ENCODE measurements at places on chromosomes 5 and 9.
A peak's percentile ranks its signal among the peaks of the same experiment; 100 is the strongest.

GRCh38 chr5:6601271-6601670, 31.6 kb downstream of the NSUN2 start:
- DNase-seq = no peak

GRCh38 chr5:95664204-95664786, 17.7 kb downstream of the RFESD start:
- DNase-seq = no peak

GRCh38 chr5:137399911-137400310, 99.2 kb downstream of the SPOCK1 start:
- no peak for DNase-seq

GRCh38 chr5:117686926-117687325, 1112.3 kb upstream of the SEMA6A start:
- DNase-seq = no peak

- DNase-seq = peak; percentile 90
Measured at GRCh38 chr9:126146254-126147145, 180.1 kb upstream of the MVB12B start.

- DNase-seq = no peak
Measured at GRCh38 chr5:138180183-138180782, 1.4 kb downstream of the KIF20A start.

- no peak for DNase-seq
Measured at GRCh38 chr5:108637134-108637533, 110.6 kb upstream of the FER start.

- no peak for DNase-seq
Measured at GRCh38 chr5:111733571-111733970, 23.4 kb downstream of the NREP start.

- no peak for DNase-seq
Measured at GRCh38 chr5:110054240-110054639, 364.5 kb downstream of the MAN2A1 start.

DNA sequence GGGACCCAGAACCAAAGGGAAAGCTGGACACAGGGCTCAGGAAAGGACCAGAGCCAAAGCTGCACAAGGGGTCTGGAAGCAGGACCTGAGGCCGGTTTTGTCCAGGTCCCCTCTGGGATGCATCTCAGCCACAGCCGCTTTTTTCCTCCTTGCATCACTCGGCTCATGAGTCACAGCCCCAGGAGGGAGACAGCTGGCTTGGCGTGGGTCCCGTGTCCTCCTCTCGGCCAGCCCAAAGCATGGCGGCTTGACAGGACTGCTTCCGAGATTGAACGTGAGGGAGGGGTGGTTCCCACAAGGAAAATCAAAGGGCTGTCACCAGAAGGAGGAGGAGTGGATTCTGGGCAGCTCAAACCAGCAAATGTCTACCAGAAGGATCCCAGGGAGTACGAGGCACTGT, 56.7 kb upstream of the CPLX2 start:
- DNase-seq = no peak

DNA sequence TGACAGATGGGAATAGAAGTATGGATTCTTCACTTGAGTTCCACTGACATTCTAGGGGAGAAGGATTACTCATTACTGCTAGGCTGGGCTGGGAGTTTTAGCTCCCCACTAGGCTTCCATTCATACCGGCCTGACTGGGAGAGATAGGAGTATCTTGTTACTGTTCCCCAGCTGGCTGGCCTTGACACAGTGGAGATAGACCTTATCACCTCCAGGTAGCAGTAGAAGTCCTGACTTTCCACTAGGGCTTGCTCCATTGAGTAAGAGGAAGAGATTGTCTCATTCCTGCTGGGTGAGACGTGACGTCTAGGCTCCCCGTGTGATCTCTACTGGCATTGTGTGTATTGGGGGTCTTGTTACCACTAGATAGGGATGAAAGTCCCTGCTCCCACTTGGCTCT, 156.4 kb downstream of the CACNA1B start:
- DNase-seq = no peak

GRCh38 chr5:10262995-10263394, 12.9 kb downstream of the CCT5 start:
- no peak for DNase-seq

- no peak for DNase-seq
Measured at GRCh38 chr9:89058906-89059305, 67.6 kb downstream of the S1PR3 start.

DNA sequence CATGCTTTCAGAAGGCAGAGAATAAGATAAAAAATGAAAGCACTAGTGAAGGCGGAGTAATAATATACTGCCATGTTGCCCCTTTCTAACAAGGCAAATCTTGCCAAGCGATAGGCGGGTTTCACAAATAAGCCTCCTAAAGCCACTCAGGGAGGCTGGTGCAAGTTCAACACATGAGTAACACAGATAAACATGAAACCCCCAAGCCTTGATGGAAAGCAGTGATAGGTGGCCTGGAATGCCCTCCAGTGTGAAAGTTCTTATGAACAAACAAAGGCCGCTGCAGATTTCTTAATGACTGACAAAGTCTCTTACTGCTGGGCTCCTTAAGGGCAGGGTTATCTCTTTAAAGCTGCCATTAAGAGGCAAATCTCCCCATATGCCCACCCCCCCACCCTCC, 154.7 kb downstream of the ZDHHC21 start:
- no peak for DNase-seq

DNA sequence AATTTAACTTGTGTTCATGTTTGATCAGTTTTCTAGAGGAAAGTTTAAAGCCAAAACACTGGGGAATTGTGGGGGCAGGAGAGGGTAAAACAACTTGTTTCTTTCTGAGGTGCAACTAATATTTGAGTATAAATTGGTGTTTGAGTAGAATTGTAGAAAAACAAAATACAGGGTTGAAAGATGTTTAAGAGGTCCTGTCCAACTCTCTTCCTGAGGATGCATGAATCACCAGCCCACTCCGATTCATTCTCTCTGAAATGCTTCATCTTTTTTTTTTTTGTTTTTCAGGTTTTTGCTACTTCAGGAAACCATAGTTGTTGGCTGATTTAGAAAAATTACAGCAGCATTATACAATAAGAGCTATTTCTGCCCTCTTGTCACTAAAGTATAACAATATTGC, 42.4 kb upstream of the TMC1 start:
- DNase-seq = no peak

GRCh38 chr9:95725045-95725444, 150.4 kb upstream of the ERCC6L2 start:
- DNase-seq = no peak

- DNase-seq = no peak
Measured at GRCh38 chr5:72167257-72167656, 60.0 kb downstream of the MAP1B start.

GRCh38 chr5:935510-936084, 42.9 kb downstream of the TRIP13 start:
- no peak for DNase-seq

DNA sequence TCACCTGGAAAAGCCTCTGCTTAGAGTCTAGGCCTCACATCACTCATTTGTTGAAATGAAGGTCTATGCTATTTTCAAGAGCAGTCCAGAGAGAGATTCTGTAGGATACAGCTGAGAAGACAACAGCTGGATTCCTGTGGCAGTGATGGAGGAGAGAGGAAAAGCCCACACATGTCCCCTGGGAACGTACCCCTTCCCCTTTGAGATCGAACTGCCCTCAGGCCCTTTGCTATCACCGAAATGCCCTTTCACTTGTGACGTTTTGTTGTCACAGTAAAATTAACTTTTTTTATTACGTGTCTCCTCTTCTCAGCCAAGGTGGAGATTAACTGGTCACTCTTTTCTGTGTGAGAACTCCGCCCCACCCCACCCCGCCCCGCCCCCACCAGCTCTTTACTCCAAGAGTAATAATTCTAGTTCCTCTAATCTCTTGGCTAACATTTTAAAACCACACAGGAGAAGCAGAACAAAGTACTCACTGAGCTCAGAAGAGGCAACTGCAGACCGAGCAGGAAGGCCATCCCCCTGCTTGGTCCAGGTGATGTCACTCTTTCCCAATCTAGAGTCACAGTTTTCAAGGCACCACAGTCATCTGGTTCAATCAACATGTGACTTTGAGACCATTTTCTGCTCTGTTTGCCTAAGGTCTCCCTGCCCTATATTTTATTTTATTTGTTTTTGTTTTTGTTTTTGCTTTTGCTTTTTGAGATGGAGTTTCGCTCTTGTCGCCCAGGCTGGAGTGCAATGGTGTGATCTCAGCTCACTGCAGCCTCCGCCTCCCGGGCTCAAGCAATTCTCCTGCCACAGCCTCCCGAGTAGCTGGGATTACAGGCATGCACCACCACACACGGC, 105.6 kb downstream of the SUSD1 start:
- no peak for DNase-seq

GRCh38 chr5:158812408-158812807, 287.3 kb downstream of the EBF1 start:
- no peak for DNase-seq

DNA sequence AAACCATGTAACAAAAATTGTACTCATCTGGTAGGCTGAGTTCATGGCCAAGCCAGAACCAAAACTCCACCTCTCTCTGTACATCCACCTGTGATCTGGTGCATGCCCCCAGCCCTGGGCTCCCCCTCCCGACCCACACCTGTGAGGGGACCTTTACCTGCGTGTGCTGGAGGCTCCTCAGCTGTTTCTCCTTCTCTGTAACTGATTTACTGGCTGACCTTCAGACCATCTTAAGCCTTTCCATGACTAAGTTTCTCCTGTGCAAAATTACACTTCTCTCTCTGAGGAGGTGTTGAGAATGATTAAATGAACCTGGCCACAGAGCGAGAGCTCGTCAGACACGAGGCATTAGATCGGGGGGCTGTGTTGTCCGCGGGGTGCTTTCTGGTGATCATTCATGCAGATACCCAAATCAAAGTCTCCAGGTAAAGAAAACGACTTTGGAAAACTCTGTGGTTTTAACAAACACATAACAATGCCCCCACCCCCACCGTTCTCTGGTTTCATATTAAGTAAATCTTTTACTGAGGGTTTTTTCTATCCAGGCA, 136.4 kb downstream of the SEMA5A start:
- no peak for DNase-seq

DNA sequence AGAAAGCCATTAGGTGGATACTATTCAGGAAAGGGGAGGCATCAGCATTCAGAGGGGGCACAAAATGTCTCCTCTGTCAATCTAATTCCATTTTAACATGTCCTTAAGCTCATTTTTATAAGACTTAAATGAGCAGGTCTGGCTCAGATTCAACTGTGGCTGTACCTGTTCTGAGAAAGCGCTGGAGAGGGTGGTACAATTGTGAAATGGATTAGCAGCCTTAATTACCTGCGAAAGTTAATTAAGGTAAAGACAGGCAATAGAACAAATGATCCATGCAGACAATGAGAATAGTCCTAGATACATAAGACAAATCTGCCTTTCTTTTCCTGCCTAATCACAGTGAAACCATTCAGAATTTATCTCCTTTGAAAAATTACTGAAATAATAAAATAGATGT, 96.2 kb downstream of the TAF11L14 start:
- no peak for DNase-seq

- DNase-seq = peak; percentile 84
Measured at GRCh38 chr9:97307091-97307490, 368 bp upstream of the CCDC180 start.

DNA sequence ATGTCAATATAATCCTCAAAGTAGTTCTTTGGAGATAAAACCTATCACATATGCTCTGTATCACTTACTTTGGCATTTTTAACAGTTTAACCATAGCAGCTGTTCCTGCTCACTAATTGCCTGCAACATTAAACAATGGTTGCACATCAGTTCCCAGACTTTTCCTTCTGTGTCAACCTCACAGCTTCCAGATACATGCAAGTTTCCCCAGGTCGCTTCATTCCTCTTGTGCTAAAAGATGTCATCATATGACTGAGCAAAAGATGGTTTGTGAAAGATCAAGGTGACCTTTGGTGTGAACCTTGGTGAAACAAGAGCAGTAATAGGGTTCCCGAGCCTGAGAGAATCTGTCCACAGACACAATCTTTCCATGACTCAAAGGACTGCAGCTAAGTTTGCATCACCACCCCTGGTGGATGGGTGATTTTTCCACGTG, 500.4 kb upstream of the PAPPA start:
- DNase-seq = no peak

- no peak for DNase-seq
Measured at GRCh38 chr9:79200336-79200735, 371.4 kb upstream of the TLE4 start.
